ENCODE measurements at places on chromosomes 1 and 21. TPM values are rescaled to one million over a fixed set of nuclear protein-coding genes. Genes with fewer than 3 reads are reported as not detected.
A peak's percentile ranks its signal among the peaks of the same experiment; 100 is the strongest.

DNA sequence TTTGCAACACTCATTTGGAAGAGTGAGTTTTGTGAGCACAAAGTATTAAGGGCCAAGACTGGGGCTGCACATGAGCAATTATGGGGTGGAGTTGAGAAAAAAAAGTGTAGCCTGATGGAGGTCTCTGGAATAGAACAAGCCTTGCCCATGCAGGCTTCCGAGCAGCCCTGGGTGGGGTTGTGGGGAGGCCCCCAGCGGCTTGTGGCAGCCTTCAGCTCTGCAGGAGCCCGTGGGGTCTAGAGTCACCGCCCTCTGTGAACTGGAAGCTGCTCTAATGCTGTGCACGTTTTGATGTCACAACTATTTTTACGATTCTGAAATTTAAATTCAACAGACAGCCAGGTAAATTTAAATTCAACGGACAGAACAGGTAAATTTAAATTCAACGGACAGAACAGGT is 58.9 kb downstream of the BACE2 start:
- DNase-seq, result no peak

DNA sequence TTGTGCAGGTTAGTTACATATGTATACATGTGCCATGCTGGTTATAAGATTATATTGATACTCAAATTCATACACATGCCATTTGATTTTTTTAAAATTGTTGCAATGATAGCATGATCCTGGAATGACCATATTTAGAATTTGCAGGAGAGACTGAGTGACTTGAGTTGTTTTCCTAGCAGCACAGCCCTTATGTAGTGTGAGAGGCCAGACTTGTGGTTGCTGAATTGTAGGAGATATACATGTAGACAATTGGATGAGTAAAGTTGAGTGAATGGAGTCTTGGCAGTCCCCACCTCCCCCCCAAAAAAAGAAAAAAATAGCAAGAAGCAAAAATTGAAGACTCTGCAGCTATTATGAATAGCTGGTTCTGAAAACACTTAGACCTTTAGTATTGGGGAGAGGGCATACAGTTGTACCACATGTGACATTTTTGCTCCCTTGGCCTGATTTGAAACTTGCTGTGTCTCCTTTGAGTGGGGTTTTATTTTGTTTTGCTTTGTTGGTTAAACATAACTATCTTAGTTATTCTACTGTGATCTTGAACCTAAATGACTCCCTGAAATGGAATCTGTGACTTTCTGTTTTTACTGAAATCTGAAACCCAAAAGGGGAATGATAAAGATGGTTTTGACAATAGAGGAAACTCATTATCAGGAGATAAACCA is 280.3 kb downstream of the HMCN1 start:
- no peak for DNase-seq

DNA sequence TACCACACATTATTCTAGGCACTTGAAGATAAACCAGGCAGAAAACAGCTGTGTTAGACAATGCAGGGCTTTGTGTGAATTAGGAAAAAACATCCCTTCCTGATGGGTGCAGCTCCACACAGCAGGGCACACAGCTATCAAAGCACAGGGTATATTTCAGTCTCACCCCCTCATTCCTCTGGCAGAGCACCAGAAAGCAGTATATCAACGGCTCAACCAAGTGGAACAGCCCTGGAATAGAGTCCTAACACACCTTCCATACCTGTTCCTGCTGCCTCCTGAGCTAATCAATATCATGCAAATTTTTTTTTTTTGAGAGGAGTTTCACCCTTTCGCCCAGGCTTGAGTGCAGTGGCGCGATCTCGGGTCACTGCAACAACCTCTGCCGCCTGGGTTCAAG is 32.1 kb downstream of the LYST start:
- DNase-seq, result no peak

DNA sequence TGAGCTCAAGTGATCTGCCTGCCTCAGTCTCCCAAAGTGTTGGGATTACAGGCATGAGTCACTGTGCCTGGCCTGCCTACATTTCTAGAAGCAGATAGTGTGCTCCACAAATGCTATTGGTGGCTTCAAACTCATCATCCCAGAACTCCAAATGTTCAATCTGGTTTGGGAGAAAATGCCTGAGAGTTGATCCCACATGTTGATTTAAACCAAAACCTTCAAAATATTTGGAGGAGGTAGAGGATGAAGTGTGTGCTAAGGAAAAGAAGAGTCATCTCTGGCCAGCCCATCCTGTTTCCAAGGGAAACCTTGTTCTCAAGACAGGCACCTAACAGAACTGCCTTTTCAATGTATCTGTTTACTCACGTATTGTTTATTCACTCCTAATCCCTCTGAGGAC is 55.4 kb upstream of the GRHL3 start:
- no peak for DNase-seq

GRCh38 chr1:74161497-74161896 is 36.5 kb downstream of the LRRIQ3 start:
- no peak for DNase-seq

GRCh38 chr1:224641030-224641429 is 24.9 kb downstream of the CNIH3 start:
- no peak for DNase-seq

GRCh38 chr1:54118704-54119103 is 34.1 kb downstream of the CDCP2 start:
- DNase-seq, result no peak

DNA sequence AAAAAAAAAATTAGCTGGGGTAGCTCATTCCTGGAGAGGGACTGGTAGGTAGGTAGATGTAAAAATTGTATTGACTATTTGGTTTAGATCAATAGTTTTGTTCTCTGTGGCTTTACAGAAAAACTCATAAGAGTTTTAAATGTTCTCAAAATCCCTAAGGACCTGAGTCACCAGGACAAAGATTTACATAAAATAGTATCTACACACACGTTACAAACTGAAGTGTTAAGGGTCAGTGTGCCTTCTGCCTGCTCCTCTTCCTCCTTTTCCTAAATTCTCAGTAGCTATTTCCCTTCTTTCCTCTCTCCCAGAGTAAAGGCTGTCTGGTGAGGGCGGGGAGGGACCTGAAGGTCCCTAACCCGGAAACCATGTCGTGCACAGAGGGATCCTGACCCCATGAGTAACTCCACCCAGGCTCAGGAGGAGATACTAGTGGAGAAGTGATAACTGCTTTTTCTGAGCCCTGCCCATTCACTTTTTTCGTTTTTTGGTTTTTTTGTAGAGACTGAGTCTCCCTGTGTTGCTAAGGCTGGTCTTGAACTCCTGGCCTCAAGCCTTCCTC is 8.1 kb downstream of the PLEKHM2 start:
- DNase-seq, result no peak

DNA sequence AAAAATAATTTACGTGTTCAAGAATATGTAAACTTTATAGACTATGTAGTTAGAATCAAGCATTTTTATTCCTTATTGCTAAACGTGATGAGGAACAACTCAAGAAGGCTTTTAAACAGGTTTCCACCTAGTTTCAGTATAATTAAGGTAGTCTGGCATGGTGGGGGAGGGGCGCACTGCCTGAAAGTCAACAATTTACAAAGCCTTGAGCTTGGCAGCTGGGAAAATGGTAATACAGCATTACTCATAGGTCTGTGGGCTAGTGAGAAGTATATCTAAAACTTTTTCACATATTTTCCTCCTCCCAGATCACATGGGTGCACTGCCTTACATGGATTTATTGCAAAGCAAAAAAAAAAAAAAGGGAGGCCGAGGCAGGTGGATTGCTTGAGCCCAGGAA is 75.2 kb downstream of the EVI5 start:
- no peak for DNase-seq

GRCh38 chr1:36093929-36094328 is 5.2 kb downstream of the ADPRS start:
- DNase-seq, result no peak

GRCh38 chr1:220339581-220339980 is 67.3 kb upstream of the RAB3GAP2 start:
- no peak for DNase-seq

GRCh38 chr1:31701091-31701736 is 2.6 kb downstream of the COL16A1 start:
- DNase-seq, result peak; percentile 89

- no peak for DNase-seq
Measured at GRCh38 chr1:81867235-81867634, 66.5 kb downstream of the ADGRL2 start.

GRCh38 chr1:234963180-234963903 is 165.3 kb downstream of the TOMM20 start:
- no peak for DNase-seq

DNA sequence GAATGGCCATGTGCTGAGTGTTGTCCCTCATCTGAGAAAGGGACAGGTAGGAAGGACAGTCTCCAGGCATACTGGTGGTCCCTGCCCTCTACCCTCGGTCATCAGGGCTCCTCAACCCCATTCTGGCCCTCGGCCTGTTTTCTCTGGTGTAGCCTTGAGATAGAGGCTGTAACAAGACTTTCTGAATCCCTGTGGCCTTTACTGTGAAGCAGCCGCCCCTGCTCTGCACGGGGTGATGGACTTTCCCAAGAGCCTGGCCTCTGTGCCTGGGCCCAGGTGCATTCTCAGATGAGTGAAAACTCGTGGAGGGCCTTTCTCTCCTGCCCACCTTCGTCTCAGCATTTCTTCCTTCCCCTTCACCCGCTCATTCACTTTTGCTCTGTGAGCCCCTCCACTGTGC is 3.0 kb upstream of the CASQ1 start:
- no peak for DNase-seq

TACSTD2 gene
- total RNA-seq, result 40.6 TPM

SYNC gene
- 22.4 TPM for total RNA-seq

SPRR1A gene
- total RNA-seq, result not detected

SLC25A34 gene
- 0.90 TPM for total RNA-seq

TSTD1 gene
- 23.1 TPM for total RNA-seq

OPTC gene
- not detected for total RNA-seq

KCNK2 gene
- 3.3 TPM for total RNA-seq

SLC44A5 gene
- 5.9 TPM for total RNA-seq

KLHDC9 gene
- 1.3 TPM for total RNA-seq

Data from urinary bladder (tissue), 4 donors.